ENCODE measurements at places on chromosomes 3 and 15.
A peak's percentile ranks its signal among the peaks of the same experiment; 100 is the strongest.

DNA sequence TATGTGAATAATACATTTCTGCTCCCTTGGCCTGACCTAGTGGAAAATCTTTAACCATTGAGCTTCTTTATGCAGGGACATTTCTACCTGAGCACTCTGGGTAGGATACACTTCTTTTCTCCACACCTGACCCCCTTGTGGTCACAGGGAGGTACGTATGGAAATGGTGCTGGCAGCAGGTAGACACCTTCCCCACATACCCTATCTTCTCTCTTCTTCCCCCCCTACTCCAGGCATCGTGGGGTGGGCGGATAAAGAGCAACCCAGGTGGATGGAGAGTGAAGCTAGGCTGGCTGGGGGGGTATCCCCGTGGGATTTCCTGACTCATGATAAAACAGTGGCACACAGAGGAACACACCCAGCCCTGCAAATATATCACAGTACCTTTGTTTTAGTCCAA lies 312.1 kb downstream of the ARRDC4 start:
- no peak for DNase-seq

GRCh38 chr15:88331291-88331690 lies 74.8 kb upstream of the NTRK3 start:
- DNase-seq, result peak; percentile 88

DNA sequence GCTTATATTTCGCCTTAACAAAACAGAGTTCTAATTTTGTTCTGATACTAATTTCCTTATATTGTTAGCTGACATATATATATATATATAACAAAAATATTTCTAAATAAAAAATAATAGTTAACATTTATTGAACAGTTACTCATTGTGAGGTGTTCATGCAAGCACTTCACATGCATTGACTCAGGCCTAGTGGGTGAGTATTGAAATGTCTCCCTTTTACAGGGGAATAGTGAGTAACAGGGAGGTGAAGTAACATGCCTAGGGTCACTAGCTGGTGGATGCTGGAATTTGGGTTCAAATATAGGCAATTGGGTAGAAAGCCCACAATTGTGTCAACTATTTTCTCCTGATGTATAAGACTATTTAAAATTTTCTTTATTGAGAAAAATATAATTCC lies 102.6 kb upstream of the ZPLD1 start:
- no peak for DNase-seq

GRCh38 chr3:100008081-100008698 lies 106.1 kb downstream of the FILIP1L start:
- DNase-seq, result no peak

Measured in ELF-1 (cell line).